ENCODE measurements at places on chromosomes 3 and 15.

DNA sequence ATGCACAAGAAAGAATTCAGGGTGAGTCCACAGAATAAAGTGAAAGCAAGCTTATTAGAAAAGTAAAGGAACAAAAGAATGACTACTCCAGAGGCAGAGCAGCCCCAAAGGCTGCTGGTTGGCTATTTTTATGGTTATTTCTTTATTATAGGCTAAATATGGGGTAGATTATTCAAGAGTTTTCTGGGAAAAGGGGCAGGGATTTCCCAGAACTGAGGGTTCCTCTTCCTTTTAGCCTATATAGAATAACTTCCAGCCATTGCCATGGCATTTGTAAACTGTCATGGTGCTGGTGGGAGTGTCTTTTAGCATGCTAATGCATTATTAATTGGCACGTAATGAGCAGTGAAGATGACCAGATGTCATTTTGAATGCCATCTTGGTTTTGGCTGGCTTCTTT, 13.6 kb downstream of the GLDN start:
- no peak for DNase-seq

- no peak for DNase-seq
These were observed 55.2 kb downstream of the RPL39L start for GRCh38 chr3:187084126-187084525.

DNA sequence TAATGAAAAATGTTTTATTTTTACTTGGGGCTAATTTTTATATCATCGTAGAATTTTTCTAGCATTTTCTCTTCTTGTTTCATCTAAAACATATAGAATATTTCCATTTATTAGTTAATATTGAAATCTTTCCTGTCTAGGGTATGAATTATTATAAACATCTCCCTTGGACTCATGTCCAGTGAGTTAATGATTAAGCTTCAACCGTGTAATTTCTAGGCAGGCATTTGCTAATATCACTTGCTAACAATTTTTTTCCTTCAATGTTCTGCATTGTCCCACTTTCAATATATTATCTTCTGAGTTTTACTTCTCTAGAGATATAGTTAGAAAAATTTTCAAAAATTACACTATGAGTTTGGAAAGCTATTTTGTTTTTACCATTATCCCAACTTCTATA, 1371.6 kb upstream of the EPHA6 start:
- no peak for DNase-seq

DNA sequence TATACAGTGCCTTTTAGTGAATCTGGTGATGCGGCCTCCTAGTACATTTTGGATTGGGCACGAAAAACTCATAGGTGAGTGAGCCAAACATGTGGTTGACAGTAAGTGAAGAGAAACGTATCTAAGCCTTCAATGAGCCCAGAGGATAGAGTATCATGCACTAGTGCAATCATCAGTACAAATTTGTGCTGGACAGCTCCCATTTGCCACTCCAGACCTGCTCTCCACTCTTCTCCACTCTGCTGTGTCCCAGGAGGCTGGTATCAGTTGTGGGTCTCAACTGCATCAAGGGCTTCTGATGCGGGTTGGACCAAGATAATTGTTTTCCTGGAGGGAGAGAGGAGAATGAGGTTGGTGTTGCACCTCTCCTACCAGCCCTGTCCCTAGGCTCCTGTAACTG, 9.1 kb upstream of the RASGRF1 start:
- DNase-seq: no peak

DNA sequence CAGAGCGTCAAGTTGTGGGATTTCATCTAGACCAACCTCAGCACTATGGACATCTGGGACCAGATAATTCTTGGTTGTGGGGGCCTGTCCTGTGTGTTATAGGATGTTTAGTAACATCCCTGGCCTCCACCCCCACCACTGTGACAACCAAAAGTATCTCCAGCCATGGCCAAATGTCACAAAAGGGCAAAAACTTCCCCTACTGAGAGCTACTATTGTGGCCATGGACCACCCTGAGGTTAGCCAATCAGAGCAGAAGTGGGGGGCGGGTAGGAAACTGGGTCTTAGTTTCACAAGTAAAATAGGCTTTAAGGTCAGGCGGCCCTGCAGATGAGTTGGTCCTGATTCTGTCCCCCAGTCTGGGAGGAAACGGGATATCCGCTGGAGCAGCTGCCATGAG, 25.4 kb downstream of the KIF7 start:
- DNase-seq: no peak

DNA sequence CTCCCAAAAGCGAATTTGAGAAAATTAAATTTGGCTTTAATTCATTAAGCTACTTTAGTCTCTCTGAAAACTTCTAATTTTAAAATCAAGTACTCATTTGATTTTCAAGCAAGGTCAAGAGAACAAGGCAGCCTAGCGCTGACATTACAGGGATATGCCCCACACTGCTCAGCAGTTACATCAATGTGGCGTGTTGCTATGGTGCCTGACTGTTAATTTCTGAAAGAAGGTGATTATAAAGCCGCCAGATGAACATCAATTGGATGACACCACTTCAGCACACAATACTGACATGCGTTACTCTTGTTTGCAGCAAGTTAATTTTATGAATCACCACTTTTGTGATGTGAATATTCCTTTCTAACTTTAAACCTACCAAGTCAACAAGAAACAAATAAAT, 284.4 kb downstream of the FOXP1 start:
- no peak for DNase-seq

DNA sequence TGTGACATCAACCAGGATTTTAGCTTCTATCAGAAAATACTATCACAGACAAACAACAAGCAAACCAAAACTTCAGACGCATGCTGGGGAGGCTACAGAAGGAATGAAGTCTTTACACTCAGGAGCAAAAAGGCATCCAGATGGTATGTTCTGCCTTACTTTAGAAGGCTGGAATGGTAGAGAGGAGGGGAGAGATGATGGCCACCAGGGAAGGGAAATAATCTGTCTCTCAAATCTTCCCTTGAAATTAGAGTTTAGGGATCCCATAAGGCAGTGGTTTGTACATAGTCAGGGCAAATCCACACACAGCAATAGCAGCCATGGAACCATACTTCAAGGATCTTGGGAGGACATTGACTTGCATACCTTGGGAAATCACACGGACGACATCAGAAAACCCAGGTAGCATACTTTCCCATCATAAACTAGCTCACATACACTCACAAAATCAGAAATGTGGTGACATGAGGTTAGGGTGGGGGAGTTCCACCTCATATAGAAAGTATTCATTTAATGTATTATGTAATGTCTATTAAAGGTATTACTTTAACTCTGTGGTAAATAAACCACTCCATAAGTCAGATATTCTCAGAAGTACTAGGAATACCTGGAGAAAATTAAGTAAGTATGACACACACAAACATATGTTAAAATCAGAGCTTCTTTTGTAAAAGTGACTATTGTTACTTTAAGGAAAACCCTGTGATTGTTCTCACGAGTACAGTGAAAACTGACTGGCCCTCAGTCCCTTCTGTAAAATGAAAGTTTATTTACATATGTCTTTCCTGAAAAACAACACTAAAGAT, 9.4 kb downstream of the BTLA start:
- DNase-seq: no peak

GRCh38 chr3:154334973-154335420, 10.7 kb upstream of the DHX36 start:
- no peak for DNase-seq

- DNase-seq: no peak
These were observed 205.3 kb upstream of the WNT5A start for GRCh38 chr3:55692295-55692956.

GRCh38 chr3:104388619-104389018, 978.1 kb upstream of the ALCAM start:
- no peak for DNase-seq

DNA sequence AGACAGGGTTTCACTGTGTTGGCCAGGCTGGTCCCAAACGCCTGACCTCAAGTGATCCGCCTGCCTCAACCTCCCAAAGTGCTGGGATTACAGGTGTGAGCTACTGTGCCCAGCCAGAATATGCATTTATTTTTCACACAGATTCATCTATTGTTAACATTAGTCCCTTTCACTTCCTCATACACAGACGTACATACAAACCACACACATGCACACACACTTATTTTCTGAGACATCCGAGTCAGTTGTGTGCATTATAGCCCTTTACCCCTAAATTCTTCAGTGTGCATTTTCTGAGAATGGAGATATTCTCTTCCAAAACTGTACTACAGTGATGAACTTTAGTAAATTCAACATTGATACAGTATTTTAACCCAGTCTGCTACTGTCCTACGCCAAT, 15.0 kb upstream of the MEX3B start:
- DNase-seq: no peak
